Osteoblast (primary cell): ENCODE measurements at places on chromosomes 7 and 10. TPM values are rescaled to one million over a fixed set of nuclear protein-coding genes. Genes with fewer than 3 reads are reported as not detected.
A peak's percentile ranks its signal among the peaks of the same experiment; 100 is the strongest.

Gene PAPOLB
- under 0.01 and 0.36 TPM in 2 replicates for total RNA-seq

Gene TMEM236
- under 0.01 TPM in 2 replicates for total RNA-seq

Gene CALML3
- not detected in 2 replicates for total RNA-seq

Gene TAC1
- total RNA-seq, result not detected in 2 replicates

Gene ARHGAP22
- 45.6 and 50.1 TPM in 2 replicates for total RNA-seq

DNA sequence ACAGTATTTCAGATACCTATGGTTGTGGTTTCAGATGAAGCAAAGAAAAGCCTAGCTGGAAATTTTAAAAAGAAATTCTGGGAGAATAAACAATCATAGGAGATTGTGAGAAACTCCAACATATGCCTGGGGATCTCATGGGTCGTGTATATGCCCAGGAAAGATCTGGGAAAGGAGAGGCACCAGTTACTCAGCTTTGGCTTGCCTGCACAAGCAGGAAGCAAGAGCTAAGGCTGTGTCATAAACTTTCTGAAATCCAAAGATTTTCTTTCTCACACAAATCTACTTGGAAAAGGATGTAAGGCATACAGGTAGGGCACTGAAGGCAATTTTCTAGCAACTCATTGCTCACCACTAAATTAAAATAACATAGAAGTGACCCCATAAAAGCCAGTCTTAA, 373.6 kb downstream of the CDC14C start:
- H3K4me3 ChIP-seq, result no peak overlapping the region
- no peak for DNase-seq
- H3K27ac ChIP-seq, result no peak overlapping the region
- H3K36me3 ChIP-seq, result no peaks in the 10 kb centered on the region

GRCh38 chr7:98727146-98727709, 110.1 kb downstream of the NPTX2 start:
- H3K4me1 ChIP-seq, result no peaks in the 10 kb centered on the region
- H3K36me3 ChIP-seq, result no peaks in the 10 kb centered on the region
- H3K4me3 ChIP-seq, result no peak overlapping the region

DNA sequence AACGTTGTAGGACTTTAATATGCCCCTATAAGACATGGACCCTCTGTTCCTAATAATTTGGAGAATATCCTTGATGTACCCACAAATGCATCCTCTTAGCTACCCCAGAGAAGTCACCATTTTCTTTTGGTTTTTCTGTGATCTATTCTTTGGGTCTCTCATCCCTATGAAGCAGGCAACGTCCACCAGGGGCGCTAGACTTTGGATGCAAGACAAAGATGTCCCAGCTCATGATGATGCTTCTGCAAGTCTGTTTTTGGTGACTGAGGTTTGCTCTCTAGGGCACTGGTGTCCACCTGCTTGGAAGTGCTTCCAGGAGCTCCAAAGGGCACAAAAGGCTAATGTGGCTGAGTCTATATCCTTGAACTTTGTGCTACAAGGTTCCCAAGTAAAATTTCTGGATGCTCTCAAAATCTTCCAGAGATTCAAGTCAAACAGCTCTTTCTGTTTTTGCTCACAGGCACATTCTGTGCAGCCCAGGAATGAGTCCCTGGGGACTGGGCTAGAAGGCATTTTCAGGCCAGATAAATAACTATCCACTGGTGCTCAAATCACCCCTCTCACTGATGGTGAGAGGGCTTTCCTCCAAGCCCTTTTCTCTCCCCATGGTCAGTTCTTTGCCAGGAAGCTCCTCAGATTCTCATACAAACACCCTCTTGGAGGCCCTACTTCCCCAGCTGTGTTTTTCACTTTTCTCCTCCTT, 166.4 kb downstream of the C7orf25 start:
- H3K4me3 ChIP-seq, result no peak overlapping the region
- no peak overlapping the region for H3K27ac ChIP-seq
- no peaks in the 10 kb centered on the region for H3K4me1 ChIP-seq
- H3K27me3 ChIP-seq, result no peaks in the 10 kb centered on the region

- no peak overlapping the region for H3K4me3 ChIP-seq
- no peaks in the 10 kb centered on the region for H3K27me3 ChIP-seq
- no peaks in the 10 kb centered on the region for H3K36me3 ChIP-seq
- H3K4me1 ChIP-seq, result no peaks in the 10 kb centered on the region
- H3K27ac ChIP-seq, result no peak overlapping the region
Measured at GRCh38 chr7:87140271-87140748, 11.9 kb upstream of the DMTF1 start.

GRCh38 chr10:101014966-101015581, 15.5 kb downstream of the LZTS2 start:
- H3K4me1 ChIP-seq, result peaks cover 27% of the 10 kb centered on the region
- no peak overlapping the region for H3K27ac ChIP-seq
- DNase-seq, result peak; percentile 99
- no peaks in the 10 kb centered on the region for H3K27me3 ChIP-seq

- H3K4me1 ChIP-seq, result peaks cover 45% of the 10 kb centered on the region
- DNase-seq, result peak; percentile 59
- H3K27me3 ChIP-seq, result no peaks in the 10 kb centered on the region
- no peaks in the 10 kb centered on the region for H3K36me3 ChIP-seq
Measured at GRCh38 chr7:116354546-116355423, 144.4 kb downstream of the TES start.

DNA sequence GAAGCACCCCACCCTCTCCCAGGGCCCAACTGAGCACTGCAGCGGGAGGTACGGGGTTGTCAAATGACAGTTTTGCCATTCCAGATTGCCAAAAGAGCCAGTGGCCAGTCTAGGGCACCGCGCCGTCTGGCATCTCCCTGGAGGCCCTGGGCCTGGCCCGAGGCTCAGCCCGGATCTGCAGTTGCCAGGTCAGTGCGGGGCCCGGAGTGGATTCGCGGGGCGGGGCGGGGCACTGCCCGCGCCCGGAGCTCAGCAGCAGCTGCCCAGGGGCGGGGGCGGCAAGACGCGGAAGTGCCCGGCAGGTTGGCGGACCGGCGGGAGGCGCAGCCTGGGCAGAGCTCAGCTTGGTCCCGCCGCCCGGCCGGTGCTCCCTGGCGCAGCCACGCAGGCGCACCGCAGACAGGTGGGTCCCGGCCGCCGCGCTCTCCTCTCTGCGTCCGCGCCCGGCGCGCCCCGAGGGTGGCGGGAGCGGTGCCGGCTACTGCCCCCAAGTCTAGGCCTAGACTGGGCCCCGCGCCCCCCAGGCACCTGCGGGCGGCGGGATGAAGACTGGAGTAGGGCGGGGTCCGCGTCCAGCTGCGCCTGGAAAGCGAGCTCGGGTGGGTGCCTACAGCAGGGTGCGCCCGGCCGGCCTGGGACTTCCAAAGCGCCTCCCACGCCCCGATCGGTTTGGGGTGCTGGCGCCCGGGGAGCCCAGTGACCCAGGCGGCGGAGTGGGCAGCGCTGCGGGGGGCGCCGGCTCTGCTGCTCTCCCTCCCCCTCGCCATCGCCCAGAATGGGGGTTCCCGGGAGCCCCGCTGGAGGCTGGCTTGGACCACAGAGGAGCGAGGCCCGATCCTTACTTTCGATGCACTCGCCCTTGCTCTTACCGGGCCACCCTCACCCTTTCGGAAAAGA, at the start of gene IRF5:
TSS of gene IRF5 (plus strand) at position 281 of the 897 bp plus-strand sequence. CDS start 4,155 bp downstream, outside the sequence.
- peak within 1 kb of the TSS; percentile 66 for H3K4me3 ChIP-seq
- H3K27ac ChIP-seq, result no peak within 1 kb of the TSS
- DNase-seq, result peak; percentile 74
- no peaks in the 10 kb centered on the region for H3K36me3 ChIP-seq

- H3K27ac ChIP-seq, result no peak overlapping the region
- H3K4me3 ChIP-seq, result no peak overlapping the region
- no peaks in the 10 kb centered on the region for H3K36me3 ChIP-seq
- DNase-seq, result no peak
Measured at GRCh38 chr7:33145156-33145555, 15.8 kb downstream of the BBS9 start.

- DNase-seq, result no peak
- H3K4me3 ChIP-seq, result no peak overlapping the region
- H3K27me3 ChIP-seq, result no peaks in the 10 kb centered on the region
- H3K4me1 ChIP-seq, result no peaks in the 10 kb centered on the region
- no peak overlapping the region for H3K27ac ChIP-seq
Measured at GRCh38 chr7:48522692-48523091, 351.4 kb downstream of the ABCA13 start.

- DNase-seq, result no peak
- no peak overlapping the region for H3K27ac ChIP-seq
- H3K27me3 ChIP-seq, result no peaks in the 10 kb centered on the region
- H3K4me1 ChIP-seq, result peaks cover 13% of the 10 kb centered on the region
- no peak overlapping the region for H3K4me3 ChIP-seq
Measured at GRCh38 chr10:101897633-101898032, 54.0 kb upstream of the KCNIP2 start.

DNA sequence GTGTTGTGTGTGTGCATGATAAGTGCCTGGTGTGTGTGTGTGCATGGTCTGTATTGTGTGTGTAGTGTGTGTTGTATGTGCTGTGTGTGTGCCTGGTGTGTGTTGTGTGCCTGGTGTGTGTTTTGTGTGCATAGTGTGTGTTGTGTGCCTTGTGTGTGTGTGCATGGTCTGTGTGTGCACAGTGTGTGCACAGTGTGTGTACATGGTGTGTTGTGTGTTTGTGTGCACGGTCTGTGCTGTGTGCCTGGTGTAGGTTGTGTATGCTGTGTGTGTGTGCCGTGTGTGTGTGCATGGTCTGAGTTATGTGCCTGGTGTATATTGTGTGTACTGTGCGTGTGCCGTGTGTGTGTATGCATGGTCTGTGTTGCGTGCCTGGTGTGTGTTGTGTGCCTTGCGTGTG, 403.0 kb upstream of the RNF32 start:
- H3K36me3 ChIP-seq, result no peaks in the 10 kb centered on the region
- no peaks in the 10 kb centered on the region for H3K4me1 ChIP-seq
- no peak overlapping the region for H3K4me3 ChIP-seq
- no peak overlapping the region for H3K27ac ChIP-seq
- no peak for DNase-seq
- no peaks in the 10 kb centered on the region for H3K27me3 ChIP-seq

DNA sequence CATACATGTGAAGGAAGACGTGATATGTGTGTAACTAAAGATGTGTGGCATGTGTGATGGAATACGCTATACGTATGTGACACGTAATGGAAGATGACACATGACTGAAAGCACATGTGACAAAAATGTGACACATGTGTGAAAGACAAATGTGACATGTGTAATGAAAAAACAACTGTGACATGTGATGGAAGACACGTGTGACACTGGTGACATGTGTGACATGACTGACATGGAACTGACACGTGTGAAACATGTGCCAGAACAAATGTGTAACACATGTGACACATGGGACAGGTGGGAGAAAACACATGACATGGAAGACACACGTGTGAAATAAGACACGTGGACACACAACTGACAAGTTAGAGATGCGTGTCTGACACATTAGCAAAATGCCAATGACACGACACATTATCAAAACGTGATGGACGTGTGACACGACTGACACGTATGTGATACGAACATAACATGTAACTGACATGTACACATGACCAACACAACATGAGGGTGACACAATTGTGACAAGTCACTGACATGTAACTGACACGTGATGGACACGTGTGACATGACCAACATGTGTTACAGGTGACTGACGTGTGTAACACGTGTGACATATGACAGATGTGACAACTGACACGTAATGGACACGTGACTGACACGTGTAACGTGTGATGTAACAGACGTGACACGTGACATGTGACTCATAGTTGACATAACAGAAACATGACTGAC, 24.4 kb downstream of the CRPPA start:
- no peaks in the 10 kb centered on the region for H3K4me1 ChIP-seq
- DNase-seq, result no peak
- H3K36me3 ChIP-seq, result no peaks in the 10 kb centered on the region
- H3K27me3 ChIP-seq, result no peaks in the 10 kb centered on the region

DNA sequence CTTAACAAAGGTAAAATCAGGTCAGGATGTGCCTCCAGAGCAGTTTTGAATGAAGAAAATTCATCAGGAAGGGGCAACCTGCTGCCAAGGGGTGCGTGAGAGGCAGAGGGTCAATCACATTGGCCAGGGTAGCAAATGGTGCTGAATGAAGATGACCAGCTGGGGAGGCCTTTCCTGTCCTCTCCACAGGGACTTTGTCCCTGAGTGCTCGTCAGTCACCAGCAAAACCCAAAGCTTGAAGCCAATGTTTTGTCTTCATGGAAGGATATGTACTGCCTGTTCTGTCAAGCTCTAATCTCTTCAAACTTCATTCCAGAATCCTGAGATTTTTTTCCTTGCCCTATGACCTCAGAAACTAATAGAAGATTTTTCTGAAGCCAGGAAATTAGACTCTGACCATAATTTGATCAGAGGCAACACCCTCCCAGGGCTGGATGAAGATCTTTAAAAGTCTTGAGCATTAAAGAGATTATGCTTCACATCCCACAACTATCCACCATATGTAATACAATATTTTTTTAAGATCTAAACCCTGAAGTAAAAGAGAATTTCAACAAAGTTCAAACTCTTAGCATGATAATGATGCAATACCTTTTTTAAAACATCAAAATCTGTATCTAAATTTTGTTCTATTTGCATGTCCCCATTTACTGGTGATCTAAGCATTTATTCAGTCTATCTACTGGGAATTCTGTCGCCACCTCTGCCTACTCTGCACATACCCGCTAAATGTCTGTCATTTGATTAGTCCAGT, 243.0 kb downstream of the SNX13 start:
- no peaks in the 10 kb centered on the region for H3K36me3 ChIP-seq
- DNase-seq, result no peak
- no peaks in the 10 kb centered on the region for H3K27me3 ChIP-seq
- H3K4me1 ChIP-seq, result peaks cover 16% of the 10 kb centered on the region
- no peak overlapping the region for H3K4me3 ChIP-seq

- no peak for DNase-seq
- no peak overlapping the region for H3K4me3 ChIP-seq
- H3K27ac ChIP-seq, result no peak overlapping the region
- peaks cover 61% of the 10 kb centered on the region for H3K4me1 ChIP-seq
- H3K27me3 ChIP-seq, result no peaks in the 10 kb centered on the region
- H3K36me3 ChIP-seq, result no peaks in the 10 kb centered on the region
Measured at GRCh38 chr10:49558190-49558589, 19.3 kb upstream of the ERCC6 start.

GRCh38 chr10:16259726-16260125, 177.1 kb upstream of the PTER start:
- H3K27ac ChIP-seq, result no peak overlapping the region
- no peaks in the 10 kb centered on the region for H3K4me1 ChIP-seq
- no peak overlapping the region for H3K4me3 ChIP-seq
- DNase-seq, result no peak
- no peaks in the 10 kb centered on the region for H3K36me3 ChIP-seq
- no peaks in the 10 kb centered on the region for H3K27me3 ChIP-seq

- H3K4me1 ChIP-seq, result peaks cover 20% of the 10 kb centered on the region
- H3K27me3 ChIP-seq, result no peaks in the 10 kb centered on the region
- H3K4me3 ChIP-seq, result no peak overlapping the region
- H3K27ac ChIP-seq, result no peak overlapping the region
- peaks cover 3% of the 10 kb centered on the region for H3K36me3 ChIP-seq
- DNase-seq, result peak; percentile 54
Measured at GRCh38 chr10:70675496-70676161, 3.3 kb downstream of the ADAMTS14 start.
